Stimulated activated CD4-positive, alpha-beta T cell treated with anti-CD3 and anti-CD28 coated beads, Interleukin-15, amount 100 ng/mL, for 48 hours (primary cell): ENCODE measurements at places on chromosomes 7 and 10.

GRCh38 chr7:153027210-153027609, 267.7 kb downstream of the ACTR3B start:
- no peak for DNase-seq

DNA sequence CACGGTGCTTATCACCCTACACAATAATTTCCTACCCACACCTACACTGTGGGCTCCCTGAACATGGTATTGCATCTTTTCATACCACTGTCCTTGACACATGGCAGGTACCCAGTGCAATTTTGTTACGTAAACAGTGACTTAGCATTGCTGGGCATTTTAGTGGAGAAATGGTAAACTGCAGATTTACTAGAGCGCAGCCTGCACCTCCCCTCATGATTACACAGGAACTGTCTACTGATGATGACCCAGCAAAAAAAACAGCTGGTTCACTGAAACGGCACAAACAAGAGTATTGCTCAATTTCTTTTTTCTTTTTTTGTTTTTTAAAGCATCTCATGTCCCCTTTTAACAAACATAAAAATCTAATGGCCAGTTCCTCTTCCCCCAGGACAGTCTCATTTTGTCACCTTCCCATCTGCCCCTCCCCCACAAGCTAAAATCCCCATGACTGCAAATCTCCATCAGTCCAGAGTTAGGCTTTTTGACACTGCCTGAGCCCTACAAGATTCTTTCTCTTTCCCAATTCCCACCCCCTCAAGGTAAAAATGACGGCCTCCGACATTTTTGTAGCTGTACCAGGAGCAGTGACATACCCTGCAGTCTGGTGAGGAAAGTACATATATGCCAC, 2.8 kb downstream of the ZNF746 start:
- DNase-seq, result no peak

GRCh38 chr7:47392241-47392759, 189.6 kb downstream of the TNS3 start:
- no peak for DNase-seq

DNA sequence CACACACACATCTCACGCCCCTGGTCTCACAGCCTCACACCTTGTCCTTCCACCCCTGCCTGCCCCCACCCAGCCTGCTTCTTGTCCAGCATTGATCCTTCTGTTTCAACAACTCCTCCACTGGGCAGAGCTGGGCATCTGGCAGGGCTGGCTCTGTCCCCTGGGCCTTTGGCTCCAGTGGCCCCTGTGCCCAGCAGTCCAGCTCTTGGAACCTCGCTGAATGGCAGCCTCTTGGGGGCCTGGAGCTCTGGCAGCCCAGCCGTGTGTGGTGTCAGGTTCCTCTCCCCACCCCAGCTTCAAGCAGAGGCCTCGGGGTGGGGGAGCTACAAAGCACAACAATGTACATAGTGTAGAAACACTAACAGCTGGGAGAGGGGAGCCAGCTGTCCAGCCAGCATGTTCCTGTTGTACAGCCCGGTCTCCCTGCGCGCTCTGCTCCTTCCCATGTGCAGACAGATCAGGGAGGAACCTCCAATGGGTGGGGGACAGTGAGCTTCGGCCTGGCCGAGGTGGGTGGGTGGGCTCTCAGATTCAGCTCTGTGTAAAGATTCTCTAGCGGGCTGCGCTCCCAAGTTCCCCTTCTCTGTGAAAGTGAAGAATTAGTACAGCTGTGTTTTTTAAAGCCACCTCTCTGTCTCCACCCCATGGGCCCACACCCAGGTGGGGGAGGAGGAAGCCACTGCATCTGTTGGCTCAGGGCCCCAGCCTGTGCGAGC, 19.4 kb downstream of the ZMIZ2 start:
- no peak for DNase-seq

GRCh38 chr10:16986082-16986405, 143.6 kb downstream of the CUBN start:
- no peak for DNase-seq

- no peak for DNase-seq
Observed at GRCh38 chr10:11145495-11145855, 127.8 kb downstream of the CELF2 start.

DNA sequence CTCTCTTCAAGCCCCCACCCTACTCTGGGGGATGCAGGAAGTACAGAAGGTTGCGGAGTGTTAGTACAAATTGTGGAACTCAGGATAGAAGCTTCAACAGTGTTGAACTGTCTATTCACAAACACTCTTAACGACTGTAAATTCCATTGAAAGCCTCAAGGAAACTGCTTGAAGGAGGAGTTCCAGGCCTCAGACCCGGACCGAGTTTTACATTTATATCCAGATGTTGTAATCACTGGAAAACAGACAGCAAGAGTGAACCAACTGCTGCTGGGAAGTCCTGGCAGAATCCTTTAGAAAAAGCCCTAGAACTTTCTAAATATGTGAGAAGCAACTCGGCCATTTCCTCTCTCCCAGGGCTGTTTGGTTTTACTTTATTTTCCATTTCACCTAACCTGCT, 84.1 kb upstream of the LRRC18 start:
- no peak for DNase-seq

DNA sequence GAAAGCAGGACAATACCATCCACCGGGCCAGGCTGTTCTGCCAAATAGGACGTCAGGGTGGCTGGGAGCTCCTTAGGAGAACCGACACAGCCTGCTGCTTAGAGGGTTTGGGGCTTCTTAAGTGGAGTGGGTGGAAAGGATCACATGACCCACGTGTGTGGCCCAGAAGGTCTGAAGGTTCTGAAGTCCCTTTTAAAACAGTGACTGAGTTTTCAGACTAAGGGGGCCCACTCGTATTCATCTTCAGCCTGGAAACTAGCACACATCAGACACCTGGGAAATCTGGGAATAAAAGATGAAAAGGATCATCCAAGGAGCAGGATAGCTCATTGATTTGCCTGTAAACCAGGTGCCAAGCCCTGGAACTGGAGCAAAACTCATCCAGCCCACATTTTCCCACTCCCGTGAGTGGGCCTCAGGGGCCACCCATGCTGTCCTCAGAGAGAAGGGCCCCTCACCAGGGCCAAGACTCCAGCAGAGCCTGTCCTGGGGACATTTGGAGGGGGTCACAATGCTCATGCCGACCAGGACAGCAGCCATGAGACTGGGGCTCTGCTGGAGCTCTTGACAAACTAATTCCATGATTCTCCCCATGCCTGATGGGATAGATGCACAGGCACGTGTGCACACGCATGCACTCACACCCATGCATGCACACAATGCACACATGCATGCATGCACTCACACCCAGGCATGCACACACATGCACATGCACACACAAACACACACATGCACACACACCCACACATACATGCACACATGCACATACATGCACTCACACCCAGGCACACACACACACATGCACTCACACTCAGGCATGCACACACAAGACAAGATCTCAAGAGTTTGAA, 168.8 kb upstream of the PPP2R2D start:
- no peak for DNase-seq

- no peak for DNase-seq
Observed at GRCh38 chr10:53325066-53325465, 552.5 kb upstream of the MBL2 start.

GRCh38 chr10:21528236-21529031, 3.0 kb upstream of the SKIDA1 start:
- DNase-seq, result no peak

DNA sequence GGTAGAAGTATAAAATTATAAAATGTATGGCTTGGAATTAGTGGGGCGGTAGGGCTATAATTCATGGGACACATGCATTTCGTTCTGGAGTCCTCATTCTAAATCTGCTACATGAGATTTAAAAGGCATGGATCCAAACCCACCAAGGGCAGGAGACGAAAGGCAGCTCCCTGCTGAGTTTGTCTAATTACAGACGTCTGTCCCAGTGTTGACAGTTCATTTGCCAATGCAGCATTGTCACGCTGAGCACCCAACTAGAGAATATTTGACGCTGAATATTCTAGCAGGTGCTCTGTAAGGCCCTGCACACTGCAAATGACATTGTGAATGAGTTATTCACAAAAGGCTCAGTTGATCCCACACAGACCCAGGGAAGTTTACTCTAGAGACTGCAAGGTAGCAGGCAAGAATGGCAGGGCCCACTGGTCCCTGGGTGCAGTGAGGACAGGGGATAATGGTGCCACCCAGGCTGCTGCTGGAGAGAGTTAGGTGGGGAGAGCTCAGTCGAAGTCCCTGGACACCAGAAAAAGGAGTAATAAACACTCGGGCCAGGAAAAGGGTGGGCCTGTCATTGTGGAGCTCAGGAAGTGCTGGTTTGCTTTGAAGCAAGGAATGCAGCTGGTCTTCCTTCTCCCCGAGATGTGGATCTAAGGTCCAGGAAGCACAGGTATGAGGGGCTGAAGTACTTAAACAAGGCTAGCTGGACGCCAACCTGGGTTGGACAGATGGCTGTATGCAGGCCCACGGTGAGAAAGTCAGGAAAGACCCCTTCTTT, 75.0 kb upstream of the JCAD start:
- DNase-seq, result no peak

DNA sequence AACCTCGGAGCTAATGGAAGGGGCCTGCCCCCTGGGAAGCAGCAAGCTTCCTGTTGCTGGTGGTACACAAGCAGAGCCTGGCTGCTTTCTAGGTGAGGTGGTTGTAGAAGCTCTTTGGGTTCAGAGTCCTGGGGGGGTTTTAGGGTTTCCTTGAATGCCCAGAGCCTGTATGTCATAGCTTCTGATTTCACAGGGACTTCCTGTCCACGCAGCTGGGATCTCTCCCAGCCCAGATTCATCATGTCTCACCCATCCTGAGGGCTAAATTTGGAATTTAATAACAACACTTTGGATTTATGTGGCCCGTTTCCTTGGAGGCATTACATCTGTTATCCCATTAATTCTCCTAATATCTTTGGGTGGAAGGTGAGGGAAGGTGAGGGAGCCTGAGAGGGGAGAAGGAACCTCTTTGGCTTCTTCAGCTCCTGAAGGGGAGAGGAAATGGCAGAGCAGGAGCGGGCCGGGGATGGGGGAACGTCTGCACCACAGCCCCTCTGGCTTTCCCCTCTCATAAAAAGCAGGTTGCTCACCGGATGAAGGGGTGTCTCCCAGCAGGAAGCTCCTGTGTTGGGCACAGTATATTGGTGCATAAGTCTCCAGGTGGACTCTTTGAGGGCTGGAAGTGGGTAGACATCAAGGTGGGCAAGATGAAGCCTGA, 19.7 kb downstream of the RPS24 start:
- DNase-seq, result no peak

DNA sequence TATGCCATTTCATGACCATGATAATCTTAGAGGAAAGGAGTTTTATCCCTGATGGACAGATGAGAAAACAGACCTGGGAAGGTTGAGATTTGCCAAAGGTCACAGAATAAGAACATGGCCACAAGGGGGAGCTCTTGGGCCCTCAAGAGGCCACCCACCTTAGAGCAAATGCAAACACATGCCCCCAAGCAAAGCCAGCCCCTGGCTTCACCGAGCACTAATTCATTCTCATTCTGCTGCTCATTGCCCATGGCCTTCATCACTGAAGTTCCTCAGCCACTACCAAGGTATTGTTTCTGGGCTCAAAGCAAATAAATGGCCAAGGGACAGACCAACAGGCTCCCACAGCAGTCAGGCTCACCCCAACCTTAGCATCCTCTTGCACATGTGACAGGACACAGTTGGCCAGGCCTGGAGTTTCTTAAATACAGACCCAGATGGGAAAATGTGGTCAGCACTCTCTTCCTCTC, 44.2 kb downstream of the PDLIM1 start:
- peak; percentile 55 for DNase-seq
